ENCODE measurements at places on chromosomes 7 and 10.

DNA sequence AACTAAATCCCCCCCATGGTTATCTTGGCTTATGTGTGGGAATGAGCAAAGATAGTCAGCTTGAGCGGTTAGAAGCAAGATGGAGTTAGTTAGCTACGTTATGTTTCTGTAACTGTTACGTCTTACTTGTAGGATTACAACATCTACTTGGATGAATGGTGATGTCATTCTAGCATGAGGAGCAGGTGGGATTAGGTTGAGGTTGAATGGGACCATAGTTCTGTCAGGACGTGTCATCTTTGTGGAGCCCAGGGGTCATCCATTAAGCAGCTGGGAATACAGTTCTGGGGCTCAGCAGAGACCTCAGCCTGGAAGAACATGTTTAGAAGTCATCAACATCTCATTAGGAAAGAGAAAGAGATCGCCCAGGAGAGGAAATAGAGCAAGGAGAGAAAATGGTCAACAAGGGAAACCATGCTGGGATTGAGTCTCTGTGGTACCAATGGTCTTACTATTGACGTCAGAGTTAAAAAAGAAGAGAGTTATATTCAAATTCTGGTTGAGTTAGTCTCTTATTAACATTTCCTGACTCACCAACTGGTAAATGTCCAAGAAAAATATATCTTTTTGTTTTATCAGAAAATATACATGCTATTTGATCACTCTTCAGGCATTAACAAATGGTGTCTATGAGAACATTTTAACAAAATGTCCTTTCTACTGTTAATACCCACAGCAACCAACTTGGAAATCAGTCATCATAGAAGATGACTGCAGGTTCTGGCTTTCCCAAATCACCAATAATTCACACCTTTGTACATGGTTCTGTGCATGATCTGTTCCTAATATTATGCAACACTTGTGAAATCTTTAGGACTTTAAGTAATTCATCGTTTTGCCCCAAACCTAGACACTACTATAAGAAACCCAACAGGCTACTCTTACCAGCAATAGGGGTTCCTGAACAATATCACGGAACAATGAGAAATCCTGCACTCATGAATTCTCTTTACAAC, 96.9 kb downstream of the KIAA1217 start:
- no peak for DNase-seq

- DNase-seq = peak; percentile 29
These were observed 43.4 kb downstream of the LDB3 start for GRCh38 chr10:86711513-86712316.

DNA sequence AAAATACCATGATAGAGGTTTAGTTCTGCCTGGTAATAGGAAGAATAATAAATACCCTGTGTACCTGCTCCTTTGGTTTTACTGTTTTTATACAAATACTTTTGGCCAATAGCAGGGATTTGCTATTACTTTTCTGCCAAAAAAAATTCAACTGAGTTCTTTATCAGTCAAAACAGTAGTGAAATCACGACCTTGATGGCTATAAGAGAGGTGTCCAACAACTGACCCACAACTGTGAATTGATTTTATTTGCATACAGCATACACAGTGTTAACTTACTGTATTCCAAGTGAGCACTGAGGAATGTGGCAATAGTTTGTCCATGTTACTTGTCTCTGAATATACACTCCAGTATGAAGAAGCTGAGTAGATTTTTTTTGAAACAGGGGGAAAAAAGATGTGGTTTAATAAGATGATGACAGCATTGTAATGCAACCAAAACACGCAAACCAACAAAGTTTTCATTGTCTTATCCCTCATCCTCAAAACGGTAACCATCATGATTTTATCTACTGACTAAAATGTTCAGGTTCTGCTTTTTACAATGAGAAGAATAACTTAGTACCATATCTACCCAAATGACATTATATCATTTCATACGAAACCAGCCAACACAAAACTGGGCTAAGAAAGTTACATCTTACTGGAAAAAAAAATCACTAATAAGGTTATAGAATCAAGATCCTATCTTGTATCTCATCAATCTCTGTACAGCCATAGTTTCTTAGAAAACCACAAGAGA, 63.3 kb downstream of the GSAP start:
- no peak for DNase-seq

DNA sequence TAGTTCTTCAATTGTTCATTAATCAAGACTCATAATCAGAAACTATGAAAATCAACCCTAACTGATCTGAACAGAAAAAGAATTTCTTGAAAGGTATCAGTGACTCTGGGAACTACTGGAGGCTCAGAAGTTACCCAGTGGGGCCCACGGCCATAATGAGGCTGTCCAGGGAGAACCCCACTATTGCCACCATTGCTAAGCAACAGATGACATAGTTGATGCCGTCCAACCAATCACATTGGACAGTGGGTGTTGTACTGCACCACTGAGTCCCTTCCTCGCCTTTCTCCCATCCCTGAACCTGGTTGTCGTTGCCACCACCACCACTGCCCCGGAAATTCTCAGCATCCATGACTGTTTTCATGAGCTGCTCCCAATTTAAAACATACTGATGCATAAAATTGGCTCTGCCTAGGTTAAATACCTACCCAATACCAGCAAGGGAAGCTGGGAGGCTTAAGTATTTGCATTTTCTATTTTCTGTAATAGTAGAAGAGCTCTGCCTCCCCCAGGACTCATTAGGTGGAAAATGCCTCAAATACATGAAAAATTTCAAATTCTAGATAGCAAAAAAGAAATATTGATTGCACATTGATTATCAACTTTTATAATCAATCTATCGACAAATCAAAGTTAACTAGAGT, 26.7 kb upstream of the USP6NL start:
- no peak for DNase-seq

- no peak for DNase-seq
These were observed 15.1 kb downstream of the PPP1R9A start for GRCh38 chr7:94922457-94922856.

DNA sequence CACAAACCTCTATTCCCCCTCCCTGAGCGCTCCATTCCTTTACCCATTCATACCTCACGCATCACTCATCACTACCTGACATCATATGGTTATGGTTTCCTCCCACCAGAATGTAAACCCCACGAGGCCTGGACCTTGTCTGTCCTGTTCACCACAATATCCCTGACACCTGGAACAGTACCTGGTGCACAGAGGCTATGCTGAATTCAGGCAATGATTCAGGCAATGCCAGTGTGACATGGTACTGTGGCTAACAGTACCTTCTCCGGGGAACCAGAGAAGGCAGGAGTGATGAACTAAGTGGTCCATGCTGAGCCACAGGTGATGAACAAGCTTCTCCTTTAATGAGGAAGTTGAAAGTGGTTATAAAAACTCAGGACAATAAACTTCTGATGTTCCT, 202.5 kb upstream of the PLXNA4 start:
- DNase-seq = no peak

DNA sequence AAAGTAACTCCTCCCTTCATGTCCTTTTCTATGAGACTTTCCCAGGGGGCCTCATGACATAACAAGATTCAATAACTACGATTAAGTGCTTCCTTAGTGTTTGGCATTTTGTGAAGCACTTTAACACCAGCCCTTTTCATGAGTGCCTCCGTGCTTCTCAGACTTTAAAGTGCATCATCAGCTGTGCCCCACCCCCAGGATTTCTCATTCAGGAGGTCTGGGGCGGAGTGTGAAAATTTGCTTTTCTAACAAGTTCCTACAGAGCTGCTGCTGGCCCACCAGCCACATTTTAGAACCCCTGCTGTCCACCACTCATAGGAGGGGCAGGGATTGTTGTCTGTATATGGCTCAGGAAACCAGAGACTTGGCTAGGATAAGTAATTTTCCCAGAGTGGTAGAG, 445.3 kb downstream of the LRMDA start:
- DNase-seq = no peak

GRCh38 chr7:44318332-44318731, 7.1 kb downstream of the CAMK2B start:
- DNase-seq = no peak

- DNase-seq = no peak
These were observed 15.9 kb downstream of the VPS41 start for GRCh38 chr7:38893061-38893460.

DNA sequence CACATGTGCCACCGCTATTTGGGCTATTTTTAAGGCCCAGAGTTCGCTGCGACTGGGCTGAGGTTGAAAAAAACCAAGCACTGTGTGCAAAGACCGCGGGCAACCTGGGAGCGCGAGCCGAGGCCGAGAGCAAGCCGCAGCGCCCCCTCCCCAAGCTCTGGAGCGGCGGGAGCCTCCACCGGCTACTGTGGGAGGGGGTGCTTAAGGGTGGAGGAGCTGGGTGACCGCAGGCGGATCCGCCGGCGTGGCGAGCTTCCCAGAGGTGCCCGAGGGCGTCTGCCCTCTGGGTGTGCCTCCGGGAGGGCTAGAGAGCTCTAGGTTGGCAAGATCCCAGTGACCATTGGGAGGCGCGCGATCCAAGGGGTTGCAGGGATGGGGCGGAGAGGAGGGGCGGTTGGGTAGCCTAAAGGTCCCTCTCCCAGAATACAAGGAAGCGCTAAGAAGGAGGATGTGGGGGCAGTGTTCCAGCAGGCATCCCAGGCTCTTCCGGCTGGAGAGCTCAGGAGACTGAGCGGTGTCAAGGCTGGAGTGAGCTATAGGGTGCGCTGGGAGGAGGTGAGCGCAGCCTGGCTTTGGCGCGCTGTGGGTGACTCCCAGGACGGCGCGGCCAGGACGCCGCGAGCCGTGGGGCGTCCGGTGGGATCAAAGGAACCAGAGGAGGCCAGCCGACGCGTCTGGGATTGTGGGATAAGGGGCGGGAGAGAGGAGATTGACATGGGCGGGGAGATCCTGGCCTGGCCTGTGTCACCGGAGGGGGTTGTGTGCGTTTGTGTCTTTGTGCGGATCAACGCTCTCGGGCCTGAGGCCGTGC, 8.0 kb downstream of the DLX5 start:
- DNase-seq = no peak

- DNase-seq = no peak
These were observed 103.1 kb upstream of the RHOBTB1 start for GRCh38 chr10:61047081-61047480.

GRCh38 chr7:116984917-116985316, 31.6 kb downstream of the ST7 start:
- no peak for DNase-seq

DNA sequence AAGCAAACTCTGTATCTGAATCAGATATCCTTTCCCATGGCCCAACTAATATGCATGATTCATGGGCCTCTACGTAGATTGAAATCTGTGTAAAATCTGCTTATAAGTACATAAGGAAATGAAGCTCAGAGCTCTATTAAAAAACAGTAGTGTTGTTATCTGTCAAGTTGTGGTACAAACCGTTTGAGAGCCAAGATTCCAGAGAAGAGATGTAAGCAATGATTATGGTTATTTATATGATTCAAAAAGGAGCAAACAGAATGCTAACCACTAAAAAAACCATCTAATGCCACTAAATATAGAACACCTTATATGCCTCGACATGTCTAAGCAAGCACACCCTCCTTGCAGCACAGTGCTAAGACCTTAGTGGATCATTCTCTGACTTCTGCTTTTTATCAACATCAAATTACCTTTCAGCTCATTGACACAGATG, 26.6 kb downstream of the RPP38 start:
- DNase-seq = peak; percentile 35

GRCh38 chr10:974038-974784, 14.0 kb upstream of the GTPBP4 start:
- no peak for DNase-seq

- no peak for DNase-seq
These were observed 131.9 kb downstream of the GRID1 start for GRCh38 chr10:86234541-86235270.

DNA sequence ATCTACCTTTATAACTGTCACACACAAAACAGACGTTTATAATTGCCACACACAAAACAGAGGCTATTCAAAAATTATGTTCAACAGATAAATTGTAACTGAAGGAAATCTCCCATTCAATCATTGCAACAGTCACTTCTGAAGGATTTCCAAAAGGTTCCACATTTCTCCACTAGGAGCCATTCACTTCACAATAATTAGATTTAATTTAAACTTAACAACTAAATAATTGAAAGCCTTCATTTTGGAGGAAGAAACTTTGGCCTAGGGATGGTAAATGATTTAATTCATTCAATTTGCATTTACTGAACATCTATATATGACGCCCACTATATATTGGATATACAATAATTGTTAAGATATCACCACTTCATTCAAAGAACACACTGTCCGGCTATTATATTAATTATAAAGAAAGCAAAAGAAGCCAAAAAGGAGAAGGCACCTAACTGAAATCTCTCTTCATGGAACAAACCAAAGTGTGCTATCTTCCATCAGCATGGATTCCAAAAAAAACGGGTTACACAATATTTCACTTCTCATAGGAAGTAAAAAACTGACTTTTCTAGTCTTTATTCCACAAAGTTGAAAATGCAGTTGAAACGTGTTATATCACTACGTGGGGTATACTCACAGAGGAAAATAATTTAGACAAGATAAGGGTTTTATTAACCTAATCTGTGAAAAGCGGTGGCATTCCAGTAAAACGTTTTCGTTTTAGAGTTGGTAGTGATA, 1.7 kb downstream of the ATAD1 start:
- DNase-seq = no peak

- no peak for DNase-seq
These were observed 220.6 kb downstream of the FAM107B start for GRCh38 chr10:14554091-14554490.

DNA sequence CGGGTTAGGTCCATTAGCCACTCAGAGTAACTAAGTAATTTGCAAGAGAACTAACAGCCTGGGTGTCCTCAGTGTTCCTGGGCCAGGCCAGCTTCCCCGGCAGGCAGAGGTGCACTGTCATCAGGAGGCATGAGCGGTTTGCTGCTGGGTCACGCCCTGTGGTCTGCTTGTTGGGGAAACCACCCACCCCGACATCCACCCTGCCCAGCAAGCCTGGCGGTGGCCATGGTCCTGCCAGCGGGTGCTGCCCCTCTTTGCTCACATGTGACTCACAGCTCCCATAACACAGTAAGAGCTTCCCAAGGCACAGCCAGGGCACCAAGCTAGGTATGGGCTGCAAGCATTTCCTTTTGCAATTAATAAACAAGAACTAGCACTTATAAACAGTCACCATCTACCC, 75.9 kb downstream of the RGS10 start:
- DNase-seq = no peak

GRCh38 chr10:132499367-132499685, 38.3 kb upstream of the INPP5A start:
- DNase-seq = no peak

- no peak for DNase-seq
These were observed 256.2 kb downstream of the LHFPL3 start for GRCh38 chr7:104584620-104585019.

- DNase-seq = no peak
These were observed 316.0 kb downstream of the PTPRN2 start for GRCh38 chr7:158271646-158272045.

GRCh38 chr7:107891636-107892366, 818 bp downstream of the DLD start:
- no peak for DNase-seq

GRCh38 chr7:78828317-78828716, 625.1 kb downstream of the MAGI2 start:
- DNase-seq = peak; percentile 14

Data from fibroblast of gingiva (primary cell).